Stimulated activated CD8-positive, alpha-beta memory T cell treated with anti-CD3 and anti-CD28 coated beads, Interleukin-4, amount 100 ng/mL, for 1 hour (primary cell): ENCODE measurements at places on chromosomes 6 and 20.

DNA sequence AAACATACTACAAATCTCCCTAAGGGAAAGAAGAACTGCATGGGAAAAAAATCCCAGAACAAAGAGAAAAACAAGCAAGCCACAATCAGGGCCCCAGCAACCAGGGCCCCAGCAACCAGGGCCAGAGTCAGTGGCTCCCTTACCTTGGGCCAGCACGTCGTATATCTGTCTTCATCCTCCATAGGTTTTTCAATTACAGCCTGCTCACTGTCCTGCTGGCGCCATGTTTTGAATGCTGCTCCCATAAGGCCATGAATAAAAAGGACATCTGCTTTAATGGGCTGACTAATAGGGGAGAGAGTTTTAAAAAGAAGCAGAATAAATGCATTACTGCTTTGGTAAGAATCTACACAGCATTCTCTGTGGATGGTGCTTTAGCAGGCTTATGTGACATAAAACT is 49.2 kb downstream of the SERAC1 start:
- no peak for DNase-seq

DNA sequence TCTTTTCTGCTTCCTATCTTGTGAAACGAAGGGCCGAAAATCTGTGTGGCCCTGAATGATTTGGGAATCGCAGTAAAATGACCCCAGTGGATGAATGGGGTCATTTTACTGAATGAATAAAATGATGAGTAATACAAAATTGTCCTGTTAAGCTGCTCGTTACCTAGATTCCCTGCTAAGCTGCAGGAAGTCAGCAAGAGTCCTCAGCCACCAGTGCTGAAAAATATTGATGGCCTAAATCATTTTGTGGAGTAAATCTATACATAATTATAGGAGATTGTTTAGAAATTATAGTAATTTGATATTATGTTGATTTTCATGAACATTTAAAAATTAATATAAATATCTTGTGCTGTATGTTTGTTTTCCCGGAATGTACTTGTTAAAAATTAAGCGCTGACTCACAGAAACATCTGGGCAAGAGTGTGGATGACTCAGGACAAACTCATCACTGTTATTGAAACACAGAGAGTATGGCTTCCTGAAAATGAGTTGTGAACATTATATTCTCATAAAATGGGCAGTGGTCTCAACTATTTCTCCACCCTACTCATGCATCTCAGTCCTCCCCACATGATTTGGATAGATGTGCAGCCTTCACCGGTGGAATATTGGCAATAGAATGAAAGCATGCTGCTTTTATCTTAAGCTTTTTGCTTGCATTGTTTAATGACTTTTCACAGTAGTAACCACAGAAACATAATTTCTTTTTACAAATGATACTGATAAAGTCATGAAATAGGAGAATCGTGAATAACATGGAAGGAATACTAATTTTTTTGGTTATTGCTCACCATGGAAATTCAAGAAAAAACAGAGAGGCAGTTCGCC is 36.2 kb upstream of the RGS17 start:
- DNase-seq, result no peak

- no peak for DNase-seq
Observed at GRCh38 chr20:63682384-63683139, 13.9 kb upstream of the TNFRSF6B start.

- DNase-seq, result no peak
Observed at GRCh38 chr6:96975852-96976251, 51.3 kb downstream of the KLHL32 start.

DNA sequence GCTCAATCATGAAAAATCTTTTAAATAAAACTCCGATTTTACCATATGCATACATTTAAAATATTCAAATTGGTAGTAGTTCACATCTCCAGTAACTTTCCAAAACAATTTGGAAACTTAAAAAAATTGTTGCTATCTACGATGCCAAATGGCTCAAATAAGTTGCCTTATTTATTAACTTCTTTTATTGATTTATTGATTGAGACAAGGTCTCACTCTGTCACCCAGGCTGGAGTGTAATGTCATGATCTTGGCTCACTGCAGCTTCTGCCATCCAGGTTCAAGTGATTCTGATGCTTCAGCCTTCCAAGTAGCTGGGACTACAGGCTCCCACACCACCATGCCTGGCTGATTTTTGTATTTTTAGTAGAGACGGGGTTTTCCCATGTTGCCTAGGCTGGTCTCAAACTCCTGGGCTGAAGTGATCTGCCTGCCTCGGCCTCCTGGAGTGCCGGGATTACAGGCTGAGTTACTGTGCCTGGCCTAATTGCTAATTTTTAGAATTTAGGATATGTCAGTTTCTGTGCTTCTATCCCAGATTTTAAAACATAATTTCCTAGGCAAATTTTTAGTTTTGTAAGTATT is 12.9 kb downstream of the NKX2-4 start:
- DNase-seq, result no peak

DNA sequence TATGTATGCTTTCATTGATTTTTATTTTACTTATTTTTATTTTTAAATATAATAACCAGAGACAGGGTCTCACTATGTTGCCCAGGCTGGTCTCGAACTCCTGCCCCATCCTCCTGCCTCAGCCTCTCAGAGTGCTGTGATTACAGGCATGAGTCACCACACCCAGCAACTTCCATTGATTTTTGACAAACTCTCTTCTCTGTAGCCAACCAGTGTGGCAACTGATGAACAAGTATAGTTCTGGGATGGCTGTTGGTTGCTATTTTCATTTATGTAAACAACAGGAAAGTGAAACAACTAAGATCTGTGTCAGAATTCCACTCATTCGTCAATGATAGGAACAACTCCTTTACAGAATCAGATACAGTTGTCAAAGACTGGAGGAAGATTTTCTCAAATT is 356.7 kb upstream of the JARID2 start:
- no peak for DNase-seq

DNA sequence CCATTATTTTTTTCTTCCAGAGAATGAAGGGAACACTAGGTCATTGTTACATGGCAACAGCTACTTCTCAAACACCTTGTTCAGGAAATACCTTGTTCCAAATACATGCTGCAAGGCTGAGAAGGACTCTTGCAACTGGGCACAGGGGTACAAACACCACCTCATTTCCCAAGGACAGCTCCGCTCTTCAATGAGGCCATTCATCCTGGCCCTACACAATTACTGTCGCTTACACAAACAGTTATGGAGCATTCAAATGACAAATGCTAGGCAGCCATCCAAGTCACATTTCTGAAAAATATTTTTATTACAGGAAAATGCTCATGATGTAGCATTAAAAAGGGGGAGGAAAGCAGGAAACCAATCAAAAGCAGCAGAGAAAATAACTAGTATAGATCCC is 611.9 kb downstream of the DHX35 start:
- DNase-seq, result no peak

DNA sequence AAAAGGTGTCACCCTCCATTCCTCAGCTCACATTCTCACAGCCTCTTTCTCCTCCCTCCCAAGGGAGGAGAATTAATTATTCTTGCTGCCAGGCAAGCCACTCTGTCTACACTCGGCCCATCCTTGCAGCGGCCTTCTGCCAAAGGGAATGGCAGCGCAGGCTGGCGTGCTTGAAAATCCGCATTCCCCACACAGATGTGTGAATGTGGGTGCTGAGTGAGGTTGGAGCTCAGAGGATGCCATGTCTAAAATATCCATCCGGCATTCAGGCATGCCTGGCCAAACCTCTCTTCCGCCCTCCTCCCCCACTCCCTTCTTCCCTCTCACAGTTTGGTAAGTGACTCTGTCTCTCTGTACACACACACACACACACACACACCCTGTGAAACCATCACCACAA is 27.7 kb downstream of the PNPLA1 start:
- DNase-seq, result no peak

DNA sequence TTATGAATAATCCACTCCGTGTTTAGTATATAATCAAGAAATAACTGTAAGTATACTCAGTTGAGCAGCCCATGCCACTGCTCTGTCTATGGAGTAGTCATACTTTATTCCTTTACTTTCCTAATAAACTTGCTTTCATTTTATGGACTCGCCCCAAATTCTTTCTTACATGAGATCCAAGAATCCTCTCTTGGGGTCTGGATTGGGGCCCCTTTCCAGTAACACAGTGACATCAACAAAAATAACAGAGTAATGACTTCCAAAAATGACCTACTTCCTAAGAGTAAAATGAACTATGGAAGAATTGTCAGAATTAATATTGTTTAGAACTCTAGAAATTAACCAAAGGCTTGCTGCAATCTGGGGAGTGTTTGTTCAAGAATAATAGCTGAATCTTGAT is 8.8 kb downstream of the OR2H1 start:
- no peak for DNase-seq

DNA sequence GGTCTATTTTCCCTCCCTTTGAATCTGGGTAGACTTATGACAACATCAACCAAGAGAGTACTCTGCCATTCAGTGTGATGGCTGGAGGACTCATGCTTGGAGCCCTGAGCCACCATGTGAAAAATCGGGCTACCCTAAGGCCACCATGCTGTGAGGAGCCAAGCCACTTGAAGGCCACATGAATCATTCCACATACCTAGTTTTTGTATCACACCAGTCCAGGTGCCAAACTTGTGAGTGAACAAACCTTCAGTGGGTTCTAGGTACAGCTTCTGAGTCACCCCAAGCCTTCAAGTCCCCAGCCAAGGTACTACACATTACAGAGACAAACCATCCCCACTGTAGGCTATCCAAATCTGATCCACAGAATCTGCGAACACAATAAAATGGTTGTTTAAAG is 37.4 kb upstream of the E2F3 start:
- no peak for DNase-seq

DNA sequence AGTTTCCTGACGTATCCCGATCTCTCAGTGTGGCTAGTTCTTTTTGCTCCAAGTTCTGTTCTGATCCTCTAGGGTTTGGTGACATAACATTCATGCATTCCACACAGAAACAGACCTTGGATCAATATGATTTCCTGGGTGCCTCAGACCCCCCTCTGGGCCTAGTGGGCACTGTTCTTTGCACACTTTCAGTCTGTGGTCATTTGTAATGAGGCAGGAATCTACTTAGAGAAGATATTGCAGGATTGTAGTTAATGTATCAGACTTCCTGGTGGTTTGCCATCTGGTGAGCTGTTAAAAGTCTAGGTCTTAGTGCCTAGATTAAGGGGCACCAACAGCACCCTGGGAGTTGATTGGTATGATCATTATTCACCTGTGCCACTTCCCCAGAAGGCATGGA is 7.5 kb downstream of the BEND6 start:
- no peak for DNase-seq

DNA sequence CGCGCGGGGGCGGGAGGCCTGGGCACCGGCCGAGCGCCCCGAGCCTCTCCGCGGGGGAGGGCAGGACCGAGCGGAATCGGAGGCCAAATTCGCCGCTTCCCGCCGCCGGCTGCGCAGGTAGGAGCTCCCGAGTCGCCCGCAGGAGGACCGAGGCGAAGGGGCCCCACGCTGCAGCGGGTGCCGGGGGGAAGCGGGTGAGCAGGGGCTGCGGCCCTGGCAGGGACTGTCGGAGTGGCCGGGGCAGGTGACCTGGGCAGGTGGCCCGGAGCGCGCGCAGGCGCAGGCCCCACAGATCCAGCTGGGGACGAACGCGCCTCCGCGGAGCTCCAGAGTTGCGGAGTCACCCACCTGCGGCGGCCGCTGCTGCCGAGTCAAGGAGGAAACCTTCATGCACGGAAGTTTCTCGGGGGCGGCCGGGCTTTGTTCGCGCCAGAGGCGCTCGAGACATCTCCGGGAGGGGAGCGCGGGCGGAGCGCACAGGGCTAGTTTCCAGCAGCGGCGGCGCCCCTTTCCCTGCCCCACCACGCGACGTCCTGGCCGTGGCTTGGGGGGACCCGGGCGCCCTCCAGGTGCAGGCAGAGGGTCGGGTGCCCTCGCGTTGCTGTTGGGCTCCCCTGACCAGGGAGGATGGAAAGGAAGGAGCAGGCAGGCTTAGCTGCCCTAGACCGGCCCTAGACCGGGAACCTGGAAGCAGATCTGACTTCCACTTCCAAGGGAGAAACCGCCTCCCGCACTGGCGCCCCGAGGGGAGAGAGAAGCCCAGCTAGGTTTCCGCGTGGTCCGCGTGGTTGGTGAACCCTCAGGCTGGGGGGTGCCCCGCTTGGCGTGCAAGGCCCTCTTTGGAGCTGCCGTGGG is 590 bp downstream of the SLCO4A1 start:
- peak; percentile 23 for DNase-seq

DNA sequence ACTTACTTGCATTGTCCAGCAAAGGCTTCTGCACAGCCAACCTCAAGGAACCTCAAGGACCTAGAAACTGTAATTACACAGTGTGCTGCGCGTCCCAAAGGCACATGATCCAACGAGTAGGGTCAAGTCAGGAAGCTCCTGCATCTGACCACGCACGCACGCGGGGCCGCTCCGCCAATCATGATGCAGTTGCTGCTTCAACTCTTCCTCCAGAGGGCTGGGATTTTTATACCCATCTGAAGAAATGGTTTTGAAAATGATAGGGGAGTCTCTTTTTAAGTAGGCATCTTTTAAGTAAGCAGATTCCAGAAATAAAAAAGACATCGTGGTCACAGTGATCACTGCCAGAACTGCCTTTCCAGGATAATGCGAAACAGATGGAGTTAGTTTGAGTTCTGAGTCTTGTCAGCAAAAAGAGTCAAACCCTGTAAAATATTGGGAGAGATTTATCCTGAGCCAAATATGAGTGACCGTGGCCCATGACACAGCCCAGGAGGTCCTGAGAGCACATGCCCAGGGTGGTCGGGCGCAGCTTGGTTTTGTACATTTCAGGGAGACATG is 34.0 kb downstream of the KIF25 start:
- no peak for DNase-seq

- no peak for DNase-seq
Observed at GRCh38 chr6:264626-265025, 27.7 kb upstream of the DUSP22 start.

GRCh38 chr20:47791084-47791599 is 5.9 kb upstream of the SULF2 start:
- DNase-seq, result no peak

DNA sequence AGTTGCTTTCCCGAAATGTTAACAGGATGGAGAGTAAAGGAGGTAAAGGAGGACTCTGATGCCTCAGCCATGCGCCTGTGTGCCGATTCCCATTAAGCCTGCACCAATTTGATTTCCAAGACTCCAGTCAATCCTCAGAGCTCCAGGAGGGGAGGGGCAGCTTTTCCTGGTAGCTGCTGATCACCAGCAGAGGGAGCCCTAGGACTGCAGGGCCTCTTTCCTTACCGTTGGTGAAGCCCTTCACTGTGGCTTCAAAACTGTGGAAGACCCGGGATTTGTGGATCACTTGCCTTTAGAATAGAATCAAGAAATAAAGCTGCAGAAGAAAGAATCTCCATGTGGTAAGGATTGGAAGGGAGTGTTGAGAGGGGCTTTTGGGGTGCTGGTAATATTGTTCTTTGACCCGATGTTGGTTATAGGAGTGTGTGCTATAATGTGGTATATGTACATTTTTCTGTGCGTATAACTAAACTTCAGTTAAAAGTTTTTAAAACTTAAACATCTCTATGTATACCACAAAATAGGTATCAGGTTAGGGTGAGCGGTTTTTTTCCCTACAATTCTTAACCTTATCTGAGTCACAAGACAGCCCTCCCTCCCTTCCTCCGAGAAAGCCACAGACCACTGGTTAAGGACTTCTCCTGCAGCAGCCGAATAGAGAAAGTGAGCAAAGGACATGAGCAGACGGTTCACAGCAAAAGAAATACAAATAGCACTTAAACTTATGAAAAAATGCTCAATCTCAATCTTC is 6.9 kb upstream of the OSER1 start:
- peak; percentile 51 for DNase-seq

- DNase-seq, result no peak
Observed at GRCh38 chr20:54995553-54995952, 520.2 kb downstream of the DOK5 start.
